Large intestine (tissue), 12 donors: ENCODE measurements at places on chromosomes 4 and X. TPM values are rescaled to one million over a fixed set of nuclear protein-coding genes. Genes with fewer than 3 reads are reported as not detected.
A peak's percentile ranks its signal among the peaks of the same experiment; 100 is the strongest.

GRCh38 chr4:10283761-10284160 is 167.2 kb upstream of the WDR1 start:
- no peaks in the 10 kb centered on the region for H3K36me3 ChIP-seq
- H3K27me3 ChIP-seq, result no peaks in the 10 kb centered on the region
- no peak overlapping the region for H3K4me3 ChIP-seq

DNA sequence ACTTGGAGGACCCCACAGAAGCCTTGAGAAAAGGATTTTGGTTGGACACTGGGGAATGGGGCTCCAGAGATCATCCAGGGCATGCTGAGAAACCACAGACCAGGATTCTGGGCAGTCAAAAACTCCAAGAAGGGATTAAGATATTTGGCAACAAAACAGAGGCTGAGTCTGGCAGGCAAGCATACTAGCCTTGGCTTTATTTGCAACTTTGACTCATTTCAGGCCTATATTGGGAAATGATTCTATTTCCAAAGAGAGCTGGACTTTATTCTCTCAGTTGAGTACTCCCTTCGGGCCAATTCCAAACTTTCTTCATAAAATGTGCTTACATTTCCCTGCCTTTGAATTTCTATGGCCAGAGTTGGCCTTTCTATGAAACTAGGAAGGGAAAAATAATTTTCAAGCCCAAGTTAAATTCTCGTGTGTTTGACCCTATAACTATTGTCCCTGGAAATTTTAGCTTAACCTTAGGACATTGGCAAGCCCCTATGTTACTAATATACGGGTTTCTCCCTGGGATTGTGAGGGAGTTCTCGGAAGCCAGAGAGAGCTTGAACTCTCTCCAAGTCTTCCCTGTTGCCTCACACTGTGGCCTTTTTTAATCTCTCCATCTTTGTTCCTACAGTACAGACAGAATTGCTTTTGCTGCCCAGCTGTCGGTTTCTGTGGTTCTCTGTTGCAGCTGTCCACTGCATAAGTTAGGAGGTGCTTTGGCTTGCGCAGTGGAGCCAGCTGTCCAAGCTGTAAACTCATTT is 112.6 kb upstream of the FAM9A start:
- no peaks in the 10 kb centered on the region for H3K36me3 ChIP-seq
- no peak overlapping the region for H3K27ac ChIP-seq
- H3K27me3 ChIP-seq, result no peaks in the 10 kb centered on the region
- no peak overlapping the region for H3K4me3 ChIP-seq

- peaks cover 65% of the 10 kb centered on the region for H3K4me1 ChIP-seq
- H3K27ac ChIP-seq, result no peak overlapping the region
- H3K4me3 ChIP-seq, result no peak overlapping the region
- no peaks in the 10 kb centered on the region for H3K27me3 ChIP-seq
- no peak for DNase-seq
- peaks cover 7% of the 10 kb centered on the region for H3K36me3 ChIP-seq
These were observed 10.1 kb downstream of the SCARB2 start for GRCh38 chr4:76203541-76203940.

GRCh38 chrX:39654952-39655351 is 442.8 kb downstream of the BCOR start:
- H3K36me3 ChIP-seq, result no peaks in the 10 kb centered on the region
- H3K27me3 ChIP-seq, result no peaks in the 10 kb centered on the region
- H3K4me1 ChIP-seq, result peaks cover 5% of the 10 kb centered on the region

DNA sequence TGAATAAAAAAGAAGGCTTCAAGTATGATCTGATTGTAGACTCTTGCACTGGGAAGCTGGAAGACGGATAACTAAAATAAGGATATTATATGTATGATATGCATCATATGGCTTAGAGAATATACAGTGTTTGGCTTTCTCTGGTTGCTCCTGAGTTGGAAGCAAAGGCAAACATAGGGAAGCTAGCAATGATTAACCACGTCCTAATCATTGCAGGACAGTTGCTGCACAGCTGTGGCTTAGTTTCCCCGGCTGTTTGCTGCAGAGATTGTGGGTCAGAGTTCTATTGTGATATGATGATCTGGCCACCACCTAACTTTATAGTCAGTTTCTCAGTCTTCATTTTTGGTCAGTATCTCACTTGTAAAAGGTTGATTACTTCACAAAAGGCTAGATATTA is 36.3 kb upstream of the PARM1 start:
- H3K27ac ChIP-seq, result no peak overlapping the region
- H3K4me1 ChIP-seq, result peaks cover 8% of the 10 kb centered on the region
- no peaks in the 10 kb centered on the region for H3K27me3 ChIP-seq
- peak; percentile 50 for DNase-seq
- H3K4me3 ChIP-seq, result no peak overlapping the region
- H3K36me3 ChIP-seq, result no peaks in the 10 kb centered on the region

- no peak overlapping the region for H3K27ac ChIP-seq
- H3K27me3 ChIP-seq, result no peaks in the 10 kb centered on the region
- H3K36me3 ChIP-seq, result no peaks in the 10 kb centered on the region
- DNase-seq, result no peak
- H3K4me3 ChIP-seq, result no peak overlapping the region
- peaks cover 4% of the 10 kb centered on the region for H3K4me1 ChIP-seq
These were observed 91.3 kb downstream of the PPP1R2C start for GRCh38 chrX:42686706-42687105.

DNA sequence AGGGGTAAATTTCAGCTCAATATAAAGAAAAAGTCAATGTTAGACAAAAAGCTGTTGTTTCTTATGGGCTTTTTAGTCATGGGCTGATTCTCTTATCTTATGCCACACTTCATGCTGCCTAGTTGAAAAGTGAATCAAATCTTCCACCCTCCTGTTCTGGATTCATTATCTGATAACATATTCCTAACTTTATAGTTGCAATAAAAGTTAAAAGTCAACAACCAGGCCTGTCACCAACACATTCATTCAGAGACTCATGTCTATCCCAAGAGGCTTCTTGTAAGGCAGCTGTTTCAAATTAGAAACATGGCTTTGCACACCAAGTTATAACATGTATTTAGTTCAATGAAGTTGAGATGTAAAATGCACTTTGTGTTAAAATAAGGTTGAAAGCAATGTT is 243.8 kb downstream of the ADAMTS3 start:
- no peaks in the 10 kb centered on the region for H3K27me3 ChIP-seq
- H3K27ac ChIP-seq, result no peak overlapping the region
- H3K36me3 ChIP-seq, result no peaks in the 10 kb centered on the region
- no peaks in the 10 kb centered on the region for H3K4me1 ChIP-seq
- H3K4me3 ChIP-seq, result no peak overlapping the region
- DNase-seq, result peak; percentile 4

GRCh38 chr4:81355136-81355535 is 116.6 kb downstream of the RASGEF1B start:
- no peaks in the 10 kb centered on the region for H3K27me3 ChIP-seq
- no peak for DNase-seq
- H3K36me3 ChIP-seq, result no peaks in the 10 kb centered on the region
- H3K27ac ChIP-seq, result no peak overlapping the region
- H3K4me3 ChIP-seq, result no peak overlapping the region

DNA sequence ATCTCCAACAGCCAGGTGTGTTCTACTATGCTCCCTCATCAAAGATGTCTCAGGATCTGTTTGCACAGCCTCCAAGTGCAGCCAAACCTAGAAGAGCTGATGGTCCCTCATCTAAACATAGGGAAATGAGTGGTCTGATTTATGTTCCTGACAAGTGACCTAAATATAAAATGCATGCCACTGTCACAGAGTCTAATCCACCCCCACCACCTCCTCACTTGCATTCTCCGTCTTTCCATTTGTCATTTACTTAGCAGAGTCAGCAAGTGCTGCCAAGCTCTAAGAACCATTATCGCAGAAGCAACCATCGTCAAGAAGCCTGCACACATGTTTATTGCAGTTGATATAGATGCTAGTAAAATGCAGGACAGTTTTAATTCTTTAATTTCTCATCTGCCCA is 33.1 kb upstream of the VCX3A start:
- no peaks in the 10 kb centered on the region for H3K36me3 ChIP-seq
- no peak overlapping the region for H3K4me3 ChIP-seq
- H3K27ac ChIP-seq, result no peak overlapping the region
- H3K27me3 ChIP-seq, result no peaks in the 10 kb centered on the region
- no peaks in the 10 kb centered on the region for H3K4me1 ChIP-seq
- DNase-seq, result no peak

- no peak for DNase-seq
- no peak overlapping the region for H3K27ac ChIP-seq
- H3K4me3 ChIP-seq, result no peak overlapping the region
- no peaks in the 10 kb centered on the region for H3K36me3 ChIP-seq
These were observed 7.5 kb upstream of the KLHL5 start for GRCh38 chr4:39054497-39054896.

- H3K4me3 ChIP-seq, result no peak overlapping the region
- H3K4me1 ChIP-seq, result no peaks in the 10 kb centered on the region
- H3K27ac ChIP-seq, result no peak overlapping the region
- H3K27me3 ChIP-seq, result no peaks in the 10 kb centered on the region
- no peaks in the 10 kb centered on the region for H3K36me3 ChIP-seq
- DNase-seq, result peak; percentile 20
These were observed 34.9 kb upstream of the ASB12 start for GRCh38 chrX:64265265-64265664.

DNA sequence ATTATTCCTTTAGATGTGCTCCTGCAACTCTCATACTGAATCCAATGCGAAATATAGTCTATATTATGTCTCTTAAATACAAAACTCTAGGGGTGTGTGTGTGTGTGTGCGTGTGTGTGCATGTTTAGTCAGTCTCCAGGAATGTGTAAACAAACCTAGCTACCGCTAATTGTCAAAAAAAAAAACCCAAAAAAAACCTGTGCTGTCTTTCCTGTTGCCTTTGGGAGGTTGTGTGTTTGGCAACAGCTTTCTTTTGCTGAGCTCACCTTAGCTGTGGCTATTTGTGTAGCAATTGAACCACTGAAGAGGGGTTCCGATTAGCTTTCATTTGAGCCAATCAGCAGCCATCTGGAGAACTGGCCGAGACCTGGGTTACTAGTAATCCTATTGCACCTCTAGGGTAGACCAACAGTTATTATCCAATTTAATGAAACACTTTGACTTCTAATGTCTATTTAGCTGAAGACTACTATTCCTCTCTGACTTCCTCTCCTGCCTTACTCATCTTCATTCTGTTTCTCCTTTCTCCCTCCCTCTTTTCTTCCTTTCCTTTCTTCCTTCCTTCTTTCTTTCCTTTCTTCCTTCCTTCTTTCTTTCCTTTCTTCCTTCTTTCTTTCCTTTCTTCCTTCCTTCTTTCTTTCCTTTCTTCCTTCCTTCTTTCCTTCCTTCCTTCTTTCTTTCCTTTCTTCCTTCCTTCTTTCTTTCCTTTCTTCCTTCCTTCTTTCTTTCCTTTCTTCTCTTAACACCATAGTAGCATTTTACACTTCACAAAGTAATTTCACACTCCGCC is 471.1 kb downstream of the GBA3 start:
- no peaks in the 10 kb centered on the region for H3K36me3 ChIP-seq
- H3K27ac ChIP-seq, result no peak overlapping the region
- H3K4me3 ChIP-seq, result no peak overlapping the region
- no peak for DNase-seq
- H3K27me3 ChIP-seq, result no peaks in the 10 kb centered on the region
- no peaks in the 10 kb centered on the region for H3K4me1 ChIP-seq

- no peak overlapping the region for H3K4me3 ChIP-seq
- H3K4me1 ChIP-seq, result no peaks in the 10 kb centered on the region
- peaks cover 55% of the 10 kb centered on the region for H3K27me3 ChIP-seq
- H3K27ac ChIP-seq, result no peak overlapping the region
These were observed 3.6 kb upstream of the TMEM271 start for GRCh38 chr4:579543-580175.

- no peak for DNase-seq
- no peak overlapping the region for H3K4me3 ChIP-seq
- no peaks in the 10 kb centered on the region for H3K36me3 ChIP-seq
- H3K27me3 ChIP-seq, result no peaks in the 10 kb centered on the region
- H3K4me1 ChIP-seq, result no peaks in the 10 kb centered on the region
These were observed 137.2 kb downstream of the FNIP2 start for GRCh38 chr4:158906073-158906472.

DNA sequence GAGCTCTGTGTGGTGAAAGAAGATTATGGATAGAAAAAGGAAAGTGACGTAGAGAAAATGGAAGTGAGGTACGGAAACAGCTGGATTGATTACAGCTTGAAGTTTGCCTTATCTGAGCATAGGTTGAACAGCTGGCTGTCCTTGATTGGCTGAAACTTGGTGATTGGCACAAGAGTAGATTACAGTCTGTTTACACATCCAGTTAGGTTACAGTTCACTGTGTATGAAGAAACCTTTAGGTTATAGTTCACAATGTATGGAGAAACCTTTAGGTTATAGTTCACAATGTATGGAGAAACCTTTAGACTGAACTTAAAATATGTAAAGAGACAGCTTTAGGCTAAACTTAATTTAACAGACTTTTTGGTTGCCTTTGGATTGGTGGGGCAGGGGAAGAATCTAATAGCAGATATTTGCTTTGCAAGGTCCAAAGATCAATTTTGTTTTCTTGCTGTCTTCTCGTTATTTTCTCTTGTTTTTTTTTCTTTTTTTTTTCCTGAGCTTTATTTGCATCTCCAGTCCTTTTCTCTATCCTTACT is 15.6 kb upstream of the ART3 start:
- no peaks in the 10 kb centered on the region for H3K27me3 ChIP-seq
- peaks cover 4% of the 10 kb centered on the region for H3K4me1 ChIP-seq
- DNase-seq, result peak; percentile 37
- no peak overlapping the region for H3K27ac ChIP-seq
- H3K36me3 ChIP-seq, result no peaks in the 10 kb centered on the region

DNA sequence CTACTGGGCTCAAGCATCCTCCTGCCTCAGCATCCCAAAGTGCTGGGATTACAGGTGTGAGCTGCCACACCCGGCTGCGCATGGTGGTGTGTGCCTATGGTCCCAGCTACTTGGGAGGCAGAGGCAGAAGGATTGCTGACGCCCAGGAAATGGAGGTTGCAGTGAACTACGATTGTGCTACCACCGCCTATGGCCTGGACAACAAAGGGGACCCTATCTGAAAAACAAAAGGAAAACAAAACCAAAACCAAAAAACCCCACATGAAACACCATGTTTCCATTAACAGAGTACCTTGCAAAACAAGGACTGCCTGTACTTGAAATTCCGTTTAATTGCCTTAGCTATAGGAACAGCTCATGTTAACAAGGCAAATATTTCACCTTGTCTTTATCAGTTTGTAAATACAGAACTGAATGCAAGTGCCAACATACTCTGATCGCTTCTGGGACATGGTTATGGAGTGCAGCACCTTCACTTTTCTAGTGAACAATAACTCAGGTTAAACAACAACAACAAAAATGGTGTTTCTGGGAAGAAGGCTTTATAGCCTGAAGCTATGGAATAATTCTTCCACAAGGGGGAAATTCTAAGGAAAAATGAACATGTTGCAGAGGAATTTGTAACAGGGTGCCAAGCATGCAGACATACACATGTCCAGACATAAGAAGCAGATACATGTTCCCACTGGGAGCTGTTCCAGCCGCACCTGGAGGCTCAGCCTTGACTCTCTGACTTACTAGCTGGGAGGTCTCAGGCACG is 73.2 kb upstream of the STS start:
- H3K27me3 ChIP-seq, result no peaks in the 10 kb centered on the region
- no peak for DNase-seq
- no peak overlapping the region for H3K4me3 ChIP-seq
- H3K36me3 ChIP-seq, result peaks cover 9% of the 10 kb centered on the region
- H3K27ac ChIP-seq, result no peak overlapping the region

IL21 gene
- not detected for polyA plus RNA-seq

CXorf49 gene
- not detected for polyA plus RNA-seq

HPRT1 gene
- polyA plus RNA-seq, result 25.1 TPM
